ENCODE measurements at places on chromosomes 4 and X.

- DNase-seq = no peak
Observed at GRCh38 chr4:98204236-98204553, 57.0 kb upstream of the RAP1GDS1 start.

DNA sequence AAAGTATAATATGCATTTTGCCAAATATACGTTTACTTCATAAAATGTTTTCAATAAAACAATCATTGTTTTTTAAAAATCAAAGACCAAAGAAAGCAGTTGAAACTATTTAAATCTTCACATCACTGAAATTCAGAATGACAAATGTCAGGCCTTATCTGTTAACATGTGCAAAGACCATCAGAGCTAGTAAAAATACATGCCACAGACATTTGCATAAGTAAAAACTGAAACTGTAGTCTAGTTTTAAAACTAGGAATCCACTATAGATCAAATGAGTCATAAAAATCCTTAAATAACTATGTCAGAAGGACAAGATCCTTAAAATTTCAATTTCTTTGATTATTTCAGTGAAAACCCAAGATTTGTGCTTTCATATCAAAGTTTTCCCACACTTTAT is 24.8 kb downstream of the KLHL15 start:
- DNase-seq = no peak

DNA sequence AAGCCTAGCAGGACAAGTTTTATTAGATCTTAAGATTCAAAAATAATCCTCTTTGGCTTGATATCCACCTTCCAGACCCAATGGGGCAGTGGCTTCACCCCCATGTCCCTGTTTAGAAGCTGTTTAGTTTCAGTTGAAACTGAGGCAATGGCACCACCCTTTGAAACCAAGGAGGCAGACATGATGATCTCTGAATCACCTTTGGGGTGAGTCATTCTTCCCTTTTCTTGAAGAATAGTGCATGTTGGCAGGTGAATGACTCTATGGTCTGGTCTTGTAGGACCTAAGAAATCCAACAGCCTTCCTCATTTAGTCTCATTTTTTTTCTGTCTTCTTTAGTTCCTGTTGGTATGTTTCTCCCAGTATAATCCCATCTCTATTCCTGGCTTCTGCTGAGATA is 29.5 kb upstream of the BMP15 start:
- DNase-seq = no peak

GRCh38 chr4:92387459-92388069 is 83.8 kb downstream of the GRID2 start:
- peak; percentile 0 for DNase-seq

- no peak for DNase-seq
Observed at GRCh38 chrX:109934935-109935334, 68.0 kb upstream of the TMEM164 start.

DNA sequence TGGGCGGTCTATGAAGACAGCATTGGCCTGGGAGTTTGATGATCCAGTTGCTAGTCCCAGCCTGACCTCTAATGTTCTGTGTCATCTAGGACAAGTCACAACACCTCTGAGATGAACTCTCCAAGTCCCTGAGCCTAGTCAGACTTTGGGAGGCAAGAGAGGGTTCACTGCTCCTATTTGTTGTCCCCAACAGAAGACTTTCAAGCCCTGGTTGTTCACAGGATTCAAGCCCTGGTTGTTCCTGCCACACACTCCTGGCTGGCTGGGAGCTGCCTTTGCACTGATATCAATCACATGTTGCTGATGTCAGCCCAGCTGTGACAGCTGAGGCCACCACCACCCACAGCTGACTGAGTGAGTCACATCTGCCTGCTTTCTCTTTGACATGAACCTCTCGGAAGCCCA is 253.2 kb upstream of the RASGEF1B start:
- DNase-seq = peak; percentile 18

DNA sequence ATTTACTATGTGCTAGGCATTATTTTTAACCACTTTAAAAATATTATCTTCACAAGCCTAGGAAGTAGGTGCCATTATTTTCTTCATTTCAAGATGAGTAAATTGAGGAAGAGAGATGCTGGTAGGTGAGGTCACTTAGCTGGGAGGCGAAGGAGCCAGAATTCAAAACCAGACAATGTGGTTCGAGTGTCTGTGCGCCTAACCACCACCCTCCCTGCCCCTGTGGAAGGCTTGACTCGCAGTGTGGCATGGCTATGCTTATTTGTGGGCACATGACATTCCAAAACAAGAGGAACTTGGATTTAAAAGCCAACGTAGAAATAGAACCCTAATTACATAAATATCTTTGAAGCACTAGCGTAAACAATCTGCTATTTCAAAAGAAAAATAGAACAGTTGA is 226.6 kb upstream of the PITX2 start:
- DNase-seq = no peak

DNA sequence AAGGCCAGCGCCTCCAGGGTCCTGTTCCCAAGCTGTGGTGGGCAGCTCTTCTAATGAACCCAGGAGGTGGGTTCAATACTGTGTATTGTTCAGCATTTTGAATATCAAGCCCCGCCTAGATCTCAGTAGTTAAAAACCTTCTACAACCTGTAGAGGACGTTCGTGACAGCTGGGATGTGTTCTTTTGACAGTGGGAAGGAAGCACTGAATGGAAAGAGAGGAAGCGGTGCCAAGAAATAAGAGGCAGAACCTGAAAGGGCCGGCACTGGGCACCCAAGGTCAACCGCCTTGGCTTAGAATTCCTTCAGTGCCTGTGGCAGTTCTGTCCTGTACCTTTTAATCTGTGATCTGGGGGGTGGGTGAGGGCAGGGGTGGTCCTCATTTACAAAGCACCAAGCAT is 73.1 kb downstream of the CC2D2A start:
- DNase-seq = no peak

DNA sequence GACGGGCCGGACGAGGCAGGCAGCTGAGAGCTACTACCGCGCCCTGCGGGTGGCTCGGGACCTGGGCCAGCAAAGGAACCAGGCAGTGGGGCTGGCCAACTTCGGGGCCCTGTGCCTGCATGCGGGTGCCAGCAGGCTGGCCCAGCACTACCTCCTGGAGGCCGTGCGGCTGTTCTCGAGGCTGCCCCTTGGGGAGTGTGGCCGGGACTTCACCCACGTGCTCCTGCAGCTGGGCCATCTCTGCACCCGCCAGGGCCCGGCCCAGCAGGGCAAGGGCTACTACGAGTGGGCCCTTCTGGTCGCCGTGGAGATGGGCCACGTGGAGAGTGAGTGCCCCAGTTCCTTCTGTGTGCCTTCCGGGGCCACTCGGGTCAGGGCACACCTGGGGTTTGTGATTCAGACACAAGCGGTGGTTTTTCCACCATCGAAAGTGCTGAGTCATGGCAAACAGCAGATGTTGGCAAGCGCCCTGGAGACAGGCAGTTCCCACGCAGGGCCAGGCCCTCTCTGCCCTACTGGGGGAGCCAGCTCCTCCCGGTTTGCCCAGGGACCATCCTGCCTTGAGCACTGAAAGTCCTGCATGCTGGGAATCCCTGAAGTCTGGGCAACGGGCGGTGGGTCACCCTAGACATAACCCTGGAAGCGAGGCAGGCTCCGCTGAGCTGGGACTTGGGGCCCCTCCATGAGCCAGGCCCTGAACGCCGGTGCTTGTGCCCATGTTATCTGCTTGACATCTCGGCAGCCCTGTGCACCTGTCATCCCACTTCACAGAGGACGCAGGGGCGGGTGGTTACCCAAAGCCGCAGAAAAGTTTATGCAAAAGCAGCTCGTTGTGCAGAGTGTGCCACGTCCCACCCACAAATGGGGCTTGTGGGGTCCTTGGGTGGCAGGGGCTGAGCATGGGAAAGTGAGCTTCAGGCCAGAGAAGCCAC is 29.5 kb downstream of the SH3TC1 start:
- DNase-seq = peak; percentile 72

- no peak for DNase-seq
Observed at GRCh38 chrX:9072281-9072680, 38.4 kb upstream of the FAM9B start.

GRCh38 chr4:158015241-158015640 is 157.6 kb downstream of the GASK1B start:
- DNase-seq = no peak

GRCh38 chr4:2247128-2248043 is 5.5 kb upstream of the HAUS3 start:
- DNase-seq = no peak

DNA sequence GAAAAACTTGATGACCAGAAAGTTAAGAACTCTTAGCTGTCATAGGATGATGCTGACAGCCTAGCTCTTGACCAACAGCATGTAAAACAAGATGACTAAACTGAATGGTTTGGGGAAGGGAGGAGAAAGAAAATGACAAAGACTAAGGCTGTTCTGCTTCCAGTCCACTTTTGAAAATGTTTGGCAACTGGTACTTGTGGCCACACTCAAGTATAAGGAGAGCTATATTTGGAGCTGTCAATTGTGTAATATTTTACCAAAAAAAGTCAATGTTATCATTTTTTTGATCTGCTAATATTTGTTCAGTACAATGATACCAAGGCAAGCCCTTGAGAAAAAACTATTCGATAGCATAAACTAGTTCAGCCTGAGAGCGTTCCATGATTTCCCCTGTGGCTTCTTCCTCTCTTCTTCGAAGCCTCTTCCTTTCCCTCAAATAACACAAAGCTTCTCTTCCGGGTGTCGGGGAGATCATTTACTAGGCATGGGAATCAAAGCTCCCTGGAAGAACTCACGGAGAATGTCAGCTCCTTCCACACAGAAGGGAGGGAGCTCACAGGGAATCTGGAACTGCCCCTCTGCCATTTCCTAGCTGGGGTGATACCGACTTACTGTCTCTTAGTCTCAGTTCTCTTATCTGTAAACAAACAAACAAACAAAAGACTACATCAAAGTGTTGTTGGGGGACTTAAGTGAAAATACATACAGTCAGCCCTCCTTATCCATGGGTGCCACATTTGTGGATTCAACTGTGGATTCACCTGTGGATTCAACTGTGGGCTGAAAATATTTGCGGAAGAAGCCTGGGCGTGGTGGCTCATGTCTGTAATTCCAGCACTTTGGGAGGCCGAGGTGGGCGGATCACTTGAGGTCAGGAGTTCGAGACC is 82.6 kb downstream of the SCD5 start:
- DNase-seq = no peak

DNA sequence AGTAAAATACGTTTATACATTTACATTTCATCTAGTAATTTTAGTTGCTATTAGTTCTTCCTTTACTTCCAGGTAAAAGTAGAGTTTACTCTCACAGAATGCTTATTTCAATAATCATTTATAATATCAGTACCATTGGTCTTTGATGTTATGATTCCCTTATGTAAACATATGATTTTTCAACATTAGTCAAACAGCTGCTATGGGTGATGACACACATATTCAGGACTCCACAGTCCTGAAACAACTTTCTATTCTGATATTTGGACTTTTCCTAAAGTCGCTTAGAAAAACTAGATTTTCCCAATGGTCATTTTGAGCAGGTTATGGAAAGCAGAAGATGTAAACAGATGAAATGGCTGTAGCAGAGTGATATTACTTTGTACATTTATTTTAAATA is 369.8 kb downstream of the UNC5C start:
- DNase-seq = no peak

DNA sequence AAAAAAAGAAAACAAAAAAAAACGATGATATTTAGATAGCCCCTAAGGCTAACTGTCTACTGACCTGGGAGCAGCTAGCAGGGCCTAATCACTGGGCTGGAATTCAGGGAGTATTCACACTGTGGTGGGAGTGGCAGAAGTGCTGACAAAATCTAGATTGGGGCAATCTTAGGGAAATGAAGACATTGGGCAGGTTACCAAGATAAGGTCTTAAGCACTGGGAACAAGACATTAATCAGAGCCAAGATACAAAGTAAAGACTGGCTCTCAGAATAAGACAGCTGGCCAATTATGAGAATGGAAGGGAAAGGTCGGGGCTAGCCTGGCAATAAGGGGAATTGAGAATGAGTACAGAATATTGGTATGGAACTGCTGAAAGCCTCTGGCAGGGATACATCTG is 100.2 kb upstream of the GRIA3 start:
- no peak for DNase-seq

DNA sequence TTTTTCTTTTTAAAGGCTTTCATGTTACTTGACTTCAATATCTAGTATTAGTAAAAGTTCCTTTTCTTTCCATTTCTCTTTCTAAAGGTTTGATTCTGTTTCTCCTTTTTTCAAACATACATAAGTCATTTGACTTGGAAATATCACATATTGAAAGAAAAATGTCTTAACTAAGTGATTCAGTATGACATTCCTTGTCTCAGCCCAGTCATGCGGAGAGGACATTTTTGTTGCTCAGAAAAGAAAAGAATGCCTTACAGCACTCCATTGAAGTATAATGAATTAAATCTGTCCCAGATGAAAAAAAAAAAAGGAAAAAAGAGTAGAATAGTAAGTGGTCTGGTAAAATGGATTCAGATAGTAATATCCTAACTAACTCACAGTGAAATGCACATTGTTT is 466.1 kb downstream of the ADGRL3 start:
- DNase-seq = no peak

GRCh38 chr4:153065276-153065675 is 129.2 kb downstream of the FHDC1 start:
- DNase-seq = no peak

DNA sequence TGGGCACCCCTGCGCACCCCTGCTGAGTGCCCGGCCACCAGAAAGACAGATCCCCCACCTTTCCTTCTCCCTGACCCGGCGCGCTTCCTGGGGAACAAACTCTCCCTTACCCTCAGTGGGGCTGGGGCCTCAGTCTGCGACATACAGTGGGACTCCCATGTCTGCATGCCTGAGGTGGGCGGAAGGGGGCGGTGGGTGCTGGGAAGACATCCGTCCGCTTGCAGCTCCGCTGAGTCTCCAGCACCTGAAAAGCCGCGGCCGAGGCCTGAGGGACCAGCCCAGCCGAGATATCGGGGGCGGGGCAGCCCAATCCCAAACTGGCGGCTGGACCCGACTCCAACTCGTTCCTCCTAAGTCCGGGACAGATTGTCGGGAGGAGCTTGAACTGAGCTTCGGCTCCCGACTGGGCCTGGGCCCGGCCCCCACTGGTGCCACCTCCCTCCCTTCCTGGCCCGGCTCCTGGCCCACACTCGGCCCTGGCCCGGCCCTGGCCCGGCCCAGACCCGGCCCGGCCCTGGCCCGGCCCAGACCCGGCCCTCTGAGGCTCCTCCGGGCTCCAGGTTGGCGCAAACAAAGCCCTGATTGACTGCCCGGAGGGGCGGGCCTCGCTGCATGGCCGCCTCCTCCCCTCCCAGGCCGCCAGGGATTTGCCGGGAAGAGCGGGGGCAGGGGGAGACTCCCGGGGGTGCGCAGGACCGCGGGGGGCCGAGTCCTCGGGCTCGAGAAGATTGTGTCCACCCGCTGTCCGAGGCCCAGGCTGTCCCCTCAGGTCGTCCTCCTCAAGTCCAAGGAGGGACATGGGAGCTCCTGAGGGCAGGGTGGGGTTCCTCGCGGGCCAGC is 877 bp upstream of the SLC16A2 start:
- DNase-seq = no peak

- no peak for DNase-seq
Observed at GRCh38 chr4:84164201-84164600, 334.9 kb downstream of the NKX6-1 start.

- no peak for DNase-seq
Observed at GRCh38 chr4:112448306-112449132, 67.5 kb downstream of the NEUROG2 start.

- no peak for DNase-seq
Observed at GRCh38 chr4:187993827-187994226, 1.7 kb upstream of the ZFP42 start.

GRCh38 chr4:60885011-60885410 is 315.1 kb upstream of the ADGRL3 start:
- DNase-seq = no peak
